ENCODE measurements at places on chromosomes 1 and 21.

- no peak for DNase-seq
These were observed 77.9 kb downstream of the ZC3H11B start for GRCh38 chr1:219534991-219535390.

DNA sequence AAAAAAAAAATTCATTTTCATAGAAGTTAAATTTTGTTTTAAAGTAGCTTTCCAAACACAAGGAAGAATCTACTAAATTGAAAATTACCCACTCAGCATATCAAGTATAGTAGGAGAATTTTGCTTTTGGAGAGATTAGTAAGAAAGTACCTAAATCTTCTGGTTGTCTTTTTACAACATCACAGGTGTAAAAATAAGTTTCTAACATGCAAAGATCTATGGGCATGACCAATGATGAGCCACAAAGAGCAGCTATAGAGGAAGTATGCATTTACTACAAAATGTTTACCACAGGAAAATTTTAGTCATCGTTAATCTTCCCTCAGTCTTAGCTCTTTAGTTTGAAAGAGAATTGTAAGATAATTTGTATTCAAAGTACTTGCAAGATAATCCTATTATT lies 28.1 kb downstream of the ANGPTL3 start:
- DNase-seq, result no peak

GRCh38 chr1:109296782-109297181 lies 10.0 kb downstream of the MYBPHL start:
- DNase-seq, result no peak

GRCh38 chr1:67230539-67230938 lies 64.3 kb downstream of the IL23R start:
- DNase-seq, result no peak

DNA sequence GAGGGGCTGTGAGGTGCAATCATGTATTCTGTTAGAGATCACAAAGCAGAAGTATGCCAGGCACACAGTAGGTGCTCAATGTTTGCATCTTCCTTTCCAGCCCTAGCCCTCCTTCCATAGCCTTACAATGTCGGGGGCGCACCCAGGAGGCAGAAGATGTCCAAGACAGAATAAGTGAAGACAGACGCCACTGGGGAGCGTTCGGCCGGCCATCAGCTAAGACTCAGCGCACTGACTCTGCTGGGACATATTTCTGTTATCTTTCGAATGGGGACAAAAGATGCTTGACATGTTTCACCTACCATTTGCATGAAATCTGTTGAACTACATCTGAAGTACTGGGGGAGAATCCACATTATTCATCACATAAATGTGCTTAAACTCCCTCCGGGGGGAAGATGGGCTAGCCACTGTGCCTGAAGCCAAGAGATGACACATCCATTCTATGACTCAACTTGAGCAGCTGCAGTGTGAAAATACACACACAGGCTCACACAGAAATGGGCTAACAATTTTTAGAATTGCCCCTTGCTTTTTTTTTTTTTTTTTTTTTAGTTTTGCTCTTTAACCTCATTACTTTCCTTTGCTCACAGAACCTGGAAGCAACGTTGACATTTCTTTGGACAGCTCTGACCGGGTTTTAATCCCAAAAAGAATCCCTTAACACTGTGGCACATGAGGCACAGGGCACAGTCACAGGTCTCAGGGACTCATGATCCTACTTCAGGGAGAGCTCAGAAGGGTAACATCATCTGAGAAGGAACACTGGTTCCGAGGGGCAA lies 7.9 kb downstream of the TIAM1 start:
- DNase-seq, result peak; percentile 94

DNA sequence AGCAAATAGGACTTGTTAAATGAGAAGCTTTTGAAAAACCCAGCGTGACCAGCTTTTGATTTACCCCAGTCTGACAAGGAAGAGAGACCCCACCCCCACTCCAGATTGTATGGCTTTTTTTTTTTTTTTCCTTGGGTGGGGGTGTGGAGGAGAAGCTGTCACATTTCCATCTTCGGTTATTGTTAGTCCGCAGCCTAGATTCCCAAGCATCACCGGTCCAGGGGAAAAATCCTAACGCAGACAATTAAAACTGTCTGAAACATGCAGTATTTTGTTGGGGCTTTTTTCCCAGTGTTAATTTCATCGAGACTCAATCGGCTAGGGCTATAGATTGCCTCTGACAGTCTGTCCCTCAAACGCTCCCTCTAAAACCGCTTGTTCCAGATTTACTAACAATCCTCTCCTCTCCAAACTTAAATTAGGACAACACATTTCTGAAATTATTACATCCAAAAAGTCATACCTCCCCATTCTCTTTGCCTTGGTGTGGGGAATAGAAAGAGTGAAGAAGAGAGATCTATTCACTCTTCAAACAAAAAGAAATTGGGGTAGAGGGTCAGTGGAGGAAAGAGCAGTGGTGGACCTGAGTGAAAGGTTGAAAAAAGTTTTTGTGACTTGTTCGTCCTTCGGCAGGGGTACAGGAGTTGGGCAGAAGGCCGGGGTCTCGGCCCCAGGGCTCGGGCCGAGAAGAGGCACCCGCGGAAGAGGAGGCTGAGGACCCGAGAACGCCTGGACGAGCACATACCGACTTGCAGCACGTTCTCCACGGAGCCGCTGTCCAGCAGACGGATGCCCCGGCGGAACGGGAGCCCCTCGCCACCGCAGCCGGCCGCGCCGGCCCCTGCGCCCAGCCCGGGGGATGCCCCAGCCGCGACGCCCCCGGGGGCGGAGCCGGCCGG lies 1.1 kb downstream of the ZSWIM5 start:
- peak; percentile 24 for DNase-seq

- DNase-seq, result no peak
These were observed 475.0 kb downstream of the SMYD3 start for GRCh38 chr1:246032031-246032551.

- DNase-seq, result no peak
These were observed 253.1 kb upstream of the ADGRL4 start for GRCh38 chr1:79259390-79260336.

DNA sequence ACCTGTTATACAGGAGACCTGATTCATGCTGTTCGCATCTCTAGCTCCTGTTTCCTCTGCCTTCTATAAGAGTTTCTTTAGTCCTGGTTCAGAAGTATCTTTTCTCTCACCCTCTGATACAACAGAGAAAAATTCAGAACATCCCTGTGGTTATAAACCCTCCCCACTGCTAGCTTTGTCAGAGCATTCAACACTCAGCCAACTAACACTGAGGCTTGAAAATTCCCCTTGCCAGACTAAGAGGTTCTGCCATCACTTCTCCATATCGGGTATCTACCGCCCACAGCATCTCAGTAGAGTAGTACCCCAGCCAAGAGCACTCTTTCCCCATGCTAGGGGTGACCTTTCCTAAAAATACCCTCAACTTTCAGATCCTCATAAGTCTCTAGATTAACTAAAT lies 19.6 kb upstream of the PIK3R3 start:
- DNase-seq, result peak; percentile 60

- peak; percentile 58 for DNase-seq
These were observed 112.5 kb downstream of the USH2A start for GRCh38 chr1:216310776-216311175.

DNA sequence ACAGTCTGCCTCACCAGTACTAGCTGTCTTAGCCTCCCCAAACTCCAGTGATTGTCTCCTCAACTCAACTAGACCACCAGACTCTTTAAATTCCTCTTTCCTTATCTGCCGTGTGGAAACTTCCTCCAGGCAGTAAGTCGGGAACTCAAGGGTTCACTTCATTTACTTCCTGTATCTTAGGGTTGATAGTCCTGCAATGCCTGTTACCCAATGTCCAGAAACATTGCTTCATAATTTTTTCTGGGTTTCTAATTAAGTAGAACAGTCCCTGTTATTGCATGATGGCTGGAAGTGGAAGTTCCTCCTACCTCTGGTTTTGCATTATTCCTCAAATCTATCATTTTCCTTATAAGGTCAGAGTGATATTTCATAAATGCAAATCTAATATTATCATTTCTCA lies 60.8 kb upstream of the RNF11 start:
- no peak for DNase-seq

DNA sequence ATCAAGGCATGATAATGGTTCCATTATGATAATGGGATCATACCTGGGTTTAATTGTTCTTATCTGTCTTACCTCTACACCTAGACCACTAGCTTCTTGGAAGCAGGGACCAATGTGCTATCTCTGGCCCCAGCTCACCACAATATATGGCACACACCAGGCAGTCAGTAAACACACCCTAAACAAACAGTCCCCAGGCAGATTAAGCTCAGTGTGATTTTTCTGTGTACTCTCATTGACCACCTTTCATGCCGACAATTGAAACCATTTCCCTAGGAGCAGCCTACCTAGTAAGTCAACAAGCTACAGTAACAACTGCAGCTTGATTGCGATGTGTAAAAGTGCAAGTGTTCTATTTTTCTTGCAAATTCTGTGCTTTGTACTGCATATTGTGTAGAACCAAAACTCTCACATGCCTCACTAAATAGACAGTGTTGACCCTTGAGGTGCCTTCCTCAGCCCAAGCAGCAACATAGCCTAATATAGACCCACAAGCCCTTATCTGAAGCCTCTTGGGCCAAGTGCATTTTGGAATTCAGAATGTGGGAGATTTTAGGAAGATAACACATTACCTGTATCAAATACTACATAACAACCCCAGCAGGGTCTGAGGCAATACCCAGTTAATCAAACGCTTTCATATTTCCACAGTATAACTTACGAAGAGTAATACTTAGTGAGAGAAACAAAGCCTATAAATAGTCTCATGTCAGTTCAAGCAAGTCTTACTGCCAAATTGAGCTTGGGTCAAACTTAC lies 32.0 kb downstream of the INPP5B start:
- no peak for DNase-seq

- DNase-seq, result no peak
These were observed 6.6 kb upstream of the RGS8 start for GRCh38 chr1:182690886-182691443.

DNA sequence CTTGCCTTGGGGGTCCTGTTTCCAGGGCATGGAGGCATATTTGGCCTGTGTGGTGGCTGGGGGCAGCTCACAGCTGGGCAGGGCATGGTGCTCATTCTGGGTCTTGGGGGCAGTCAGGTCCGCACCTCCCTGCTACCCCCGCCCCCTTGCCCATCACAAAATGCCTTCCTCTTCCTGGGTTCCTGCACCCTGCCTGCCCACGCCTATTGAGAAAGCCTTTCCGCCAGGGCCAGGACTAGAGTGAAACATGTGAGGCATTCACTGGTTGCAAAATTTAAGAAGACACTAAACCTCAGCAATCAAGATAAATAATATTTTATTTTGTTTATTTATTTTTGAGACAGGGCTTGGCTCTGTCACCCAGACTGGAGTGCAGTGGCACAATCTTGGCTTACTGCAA lies 19.7 kb downstream of the PTAFR start:
- DNase-seq, result no peak

- DNase-seq, result peak; percentile 6
These were observed 203.5 kb upstream of the ZNHIT6 start for GRCh38 chr1:85911742-85912141.

- no peak for DNase-seq
These were observed 581.7 kb downstream of the MRPL39 start for GRCh38 chr21:25025596-25025995.

DNA sequence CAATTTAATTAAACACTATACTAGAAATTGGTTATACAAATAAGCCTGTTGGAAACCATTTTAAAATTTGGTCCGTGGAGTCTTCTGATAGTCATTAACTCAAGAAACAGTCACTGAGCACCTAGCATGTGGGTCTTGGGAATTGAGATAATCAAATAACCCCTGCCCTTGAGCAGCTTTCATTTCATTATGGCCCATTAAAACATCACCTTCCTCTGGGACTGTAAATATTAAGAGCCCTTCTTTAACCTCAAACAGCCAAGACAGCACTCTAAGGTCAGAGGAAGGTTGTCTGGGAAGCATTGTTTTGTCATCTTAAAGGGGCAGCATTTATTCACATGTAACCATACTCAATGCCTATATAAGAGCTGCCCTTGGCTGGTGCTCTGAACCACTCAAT lies 610.3 kb upstream of the USP24 start:
- DNase-seq, result no peak

- no peak for DNase-seq
These were observed 15.0 kb upstream of the GPR25 start for GRCh38 chr1:200857804-200858203.

- DNase-seq, result no peak
These were observed 12.9 kb downstream of the TNFRSF14 start for GRCh38 chr1:2569060-2569459.

- DNase-seq, result peak; percentile 47
These were observed 4.8 kb upstream of the IFNLR1 start for GRCh38 chr1:24191860-24192259.

GRCh38 chr1:18693256-18694098 lies 62.8 kb downstream of the PAX7 start:
- DNase-seq, result no peak

GRCh38 chr1:53899206-53899628 lies 5.2 kb downstream of the DIO1 start:
- DNase-seq, result no peak
